ENCODE measurements at places on chromosomes 1 and 21.

- DNase-seq: no peak
Measured at GRCh38 chr1:14999441-14999840, 154.1 kb upstream of the TMEM51 start.

DNA sequence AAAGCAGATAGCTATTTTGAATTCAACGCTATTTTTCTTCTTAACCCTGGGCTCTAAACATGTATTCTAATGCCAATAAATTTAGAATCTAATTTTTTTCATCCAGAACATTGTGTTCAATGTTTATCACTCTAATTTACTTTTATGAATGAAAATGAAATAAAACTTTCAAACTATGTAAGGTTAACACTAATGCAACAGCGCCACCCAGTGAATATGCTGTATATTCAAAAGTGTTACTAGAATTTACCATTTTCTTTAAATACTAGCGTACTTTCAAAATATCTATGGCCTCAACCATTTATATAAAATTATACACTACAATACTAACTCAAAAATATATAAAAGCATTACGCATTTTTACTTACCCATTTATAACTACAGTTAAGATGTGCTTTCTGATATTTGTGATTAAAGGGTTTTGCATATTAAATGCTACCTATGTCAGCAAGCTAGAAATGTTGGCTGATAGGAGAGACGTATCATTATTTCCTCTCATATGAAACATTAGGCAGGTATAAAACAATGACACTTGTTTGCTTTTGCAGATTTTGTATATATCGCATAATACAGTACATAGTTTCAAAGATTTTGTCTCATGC lies 5.9 kb upstream of the NUF2 start:
- no peak for DNase-seq

- DNase-seq: no peak
Measured at GRCh38 chr1:93972341-93972740, 63.1 kb upstream of the GCLM start.

DNA sequence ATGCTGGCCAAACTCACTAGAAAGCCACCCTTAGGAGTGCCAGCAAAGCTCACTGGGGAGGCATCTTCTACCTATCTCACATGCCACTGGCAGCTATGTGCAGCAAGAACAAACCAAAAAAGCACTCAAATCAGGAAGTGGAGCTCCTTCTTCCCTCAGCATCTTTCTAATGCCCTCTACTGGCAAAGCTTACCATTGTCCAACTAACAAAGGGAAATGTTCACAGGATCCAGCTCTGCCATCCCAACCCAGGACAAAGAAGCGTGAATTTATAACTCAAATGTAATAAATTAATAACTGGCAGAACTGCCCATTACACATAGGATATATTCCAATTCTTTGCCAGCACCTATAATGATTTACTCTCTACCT lies 38.9 kb downstream of the LEPR start:
- DNase-seq: no peak

GRCh38 chr1:62175568-62176179 lies 19.0 kb upstream of the L1TD1 start:
- peak; percentile 69 for DNase-seq

- no peak for DNase-seq
Measured at GRCh38 chr1:56472860-56473259, 106.5 kb downstream of the PLPP3 start.

DNA sequence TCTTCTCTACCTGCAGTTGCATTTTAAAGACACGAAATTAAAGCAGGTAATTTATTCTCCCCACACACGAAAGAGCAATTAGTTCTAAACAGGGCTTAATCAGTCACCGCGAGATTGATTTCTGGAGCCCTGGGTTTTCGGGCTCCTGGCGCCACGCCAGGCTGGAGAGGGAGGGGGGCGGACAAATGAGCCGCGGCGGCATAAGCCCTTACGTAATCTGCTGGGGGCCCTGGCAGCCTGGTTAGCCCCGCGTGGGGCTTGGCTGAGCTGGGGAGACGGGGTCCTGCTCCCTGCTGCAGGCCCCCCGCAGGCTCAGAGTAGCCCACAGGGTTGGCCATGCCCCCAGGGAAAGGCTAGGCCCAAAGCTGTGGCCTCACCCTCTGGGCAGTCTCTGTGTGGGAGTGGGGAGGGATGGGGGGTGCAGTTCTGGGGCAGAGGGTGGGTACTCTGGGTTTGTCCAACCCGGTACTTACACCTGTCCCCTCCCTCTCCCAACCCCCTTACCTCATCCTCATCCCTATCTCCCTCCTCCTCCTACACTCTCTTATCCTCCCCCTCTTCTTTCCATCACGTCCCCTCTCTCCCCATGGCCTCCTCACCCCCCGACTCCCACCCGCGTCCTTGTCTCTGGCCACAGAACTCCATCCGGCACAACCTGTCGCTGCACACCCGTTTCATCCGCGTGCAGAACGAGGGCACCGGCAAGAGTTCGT lies 19.9 kb downstream of the FOXO6 start:
- peak; percentile 93 for DNase-seq

- no peak for DNase-seq
Measured at GRCh38 chr1:37776946-37777516, 12.1 kb upstream of the EPHA10 start.

- no peak for DNase-seq
Measured at GRCh38 chr1:1914101-1914970, 724 bp upstream of the CALML6 start.

- peak; percentile 29 for DNase-seq
Measured at GRCh38 chr1:157090196-157090647, 9.4 kb downstream of the ETV3L start.

DNA sequence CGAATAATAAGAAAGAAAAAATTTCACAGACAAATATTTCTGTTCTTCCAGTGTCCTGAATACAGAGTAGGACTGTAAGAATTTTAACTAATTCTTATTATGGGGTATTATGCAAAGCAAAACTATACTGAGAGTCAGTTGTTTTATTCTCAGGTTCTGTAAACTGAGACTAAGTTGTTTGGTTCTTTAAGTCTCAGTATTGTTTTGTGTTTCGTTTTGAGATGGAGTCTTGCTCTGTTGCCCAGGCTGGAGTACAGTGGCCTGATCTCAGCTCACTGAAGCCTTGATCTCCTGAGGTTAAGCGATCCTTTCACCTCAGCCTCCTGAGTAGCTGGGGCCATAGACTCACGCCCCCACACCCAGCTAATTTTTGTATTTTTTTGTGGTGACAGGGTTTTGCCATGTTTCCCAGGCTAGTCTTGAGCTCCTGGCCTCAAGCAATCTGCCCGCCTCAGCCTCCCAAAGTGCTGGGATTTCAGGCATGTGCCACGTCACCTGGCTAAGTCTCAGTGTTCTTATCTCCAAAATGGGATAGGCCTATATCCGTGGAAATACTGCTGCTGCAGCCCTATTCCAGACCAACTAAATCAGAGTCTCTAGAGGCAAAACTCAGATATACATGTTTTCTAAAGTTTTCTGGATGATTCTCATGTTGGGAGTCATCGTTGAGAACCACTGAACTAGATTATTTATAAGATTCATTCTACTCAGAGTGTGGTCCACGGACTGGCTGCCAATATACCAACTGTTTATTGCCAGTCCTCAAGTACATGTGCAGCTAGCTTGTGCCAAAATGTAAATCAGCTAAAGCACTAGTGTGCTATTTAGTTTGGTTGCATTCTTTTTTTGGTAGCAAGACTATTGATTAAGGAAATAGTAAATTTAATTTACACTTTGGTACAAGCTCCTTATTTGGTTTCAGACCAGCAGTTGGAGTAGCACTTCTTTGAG lies 116.6 kb downstream of the HS2ST1 start:
- no peak for DNase-seq

GRCh38 chr21:25974964-25975363 lies 195.6 kb downstream of the APP start:
- DNase-seq: no peak

GRCh38 chr1:67610450-67610849 lies 74.6 kb upstream of the GADD45A start:
- no peak for DNase-seq

GRCh38 chr1:35278886-35279554 lies 10.5 kb downstream of the ZMYM4 start:
- no peak for DNase-seq

DNA sequence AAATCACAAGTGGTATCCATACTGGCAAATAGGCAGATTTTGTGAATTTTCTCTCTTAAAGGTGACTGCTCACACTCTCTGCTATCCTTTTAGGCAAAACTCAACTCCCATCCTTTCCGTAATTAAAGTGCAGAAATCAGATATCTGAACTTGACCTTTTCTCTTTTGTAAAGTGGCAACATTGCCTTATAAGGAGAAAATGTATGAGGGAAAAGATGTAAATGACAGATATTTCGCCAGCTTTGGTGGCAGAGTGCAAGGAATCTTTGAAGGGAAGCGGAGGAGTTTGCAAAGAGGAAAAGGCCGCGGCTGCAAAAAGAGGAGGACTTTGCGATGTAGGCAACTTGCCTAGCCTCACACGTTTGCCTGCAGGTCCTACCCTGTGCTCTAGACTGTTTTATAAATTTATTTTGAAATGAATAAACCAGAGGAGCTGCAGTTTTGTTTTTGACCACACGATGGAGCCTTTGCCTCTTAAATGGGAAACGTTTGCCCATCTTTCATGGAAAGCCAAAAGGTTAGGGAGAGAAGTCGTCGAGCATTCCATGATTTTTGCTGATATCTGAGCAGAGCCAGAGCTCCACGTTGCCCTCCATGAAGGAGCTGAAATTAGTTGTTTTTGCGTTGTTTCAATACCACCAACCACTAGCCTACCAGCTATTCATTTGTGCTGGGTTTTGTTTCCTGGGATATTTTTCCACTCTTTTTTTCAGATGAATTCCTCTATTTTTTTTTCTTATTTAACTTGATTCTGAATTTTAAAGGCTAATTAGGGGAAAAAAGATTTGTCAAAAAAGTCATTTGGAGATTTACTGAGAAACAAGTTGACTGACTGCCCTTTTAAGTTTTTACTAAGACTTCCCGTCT lies 242.3 kb downstream of the LMX1A start:
- DNase-seq: peak; percentile 38

DNA sequence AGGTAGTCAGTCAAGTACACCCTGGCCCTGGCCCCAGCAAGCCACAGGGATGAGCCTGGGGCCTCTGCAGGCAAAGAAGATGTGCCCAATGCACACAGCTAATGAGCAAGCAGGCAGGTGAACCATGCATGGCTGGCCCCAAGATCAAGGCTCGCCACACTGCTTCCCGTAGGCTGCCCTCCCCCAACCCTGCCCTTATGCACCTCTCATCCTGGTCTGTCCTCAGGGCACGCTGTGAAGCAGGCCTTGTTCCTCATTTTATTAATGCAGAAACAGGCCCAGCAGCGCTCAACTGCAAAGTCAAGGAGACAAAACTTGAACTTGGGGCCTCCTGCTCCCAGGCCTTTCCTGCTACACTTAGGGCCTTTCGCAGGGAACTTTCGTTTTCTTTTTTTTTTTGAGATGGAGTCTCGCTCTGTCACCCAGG lies 35.6 kb upstream of the ID3 start:
- DNase-seq: no peak

DNA sequence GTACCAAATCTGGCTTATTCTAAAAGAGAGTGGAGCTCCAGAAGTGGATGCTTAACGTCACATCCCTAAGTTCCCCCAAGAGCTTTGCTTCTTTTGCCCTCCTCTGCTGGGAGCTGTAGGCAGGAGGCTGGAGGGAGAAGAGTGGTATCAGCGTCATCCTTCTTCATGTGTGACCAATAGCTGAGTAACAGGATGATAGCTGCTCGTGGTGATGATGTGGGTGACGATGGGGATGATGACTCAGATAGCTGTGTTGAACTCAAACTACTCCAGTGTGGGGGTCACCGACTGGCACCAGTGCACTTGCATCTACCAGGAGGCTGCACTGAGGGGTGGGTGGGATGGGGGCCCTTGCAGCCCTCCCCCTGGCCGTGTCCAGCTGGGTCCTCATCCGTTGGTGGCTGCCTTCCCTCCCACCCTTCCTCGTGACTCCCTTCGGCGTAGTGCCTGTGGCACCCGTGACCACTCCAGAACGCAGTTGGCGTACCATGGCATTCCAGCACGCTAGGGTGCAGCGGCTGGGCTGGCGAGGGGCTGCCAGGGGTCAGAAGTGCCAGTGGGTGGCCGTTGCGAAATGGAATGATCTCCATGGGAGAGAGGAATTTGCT lies 1.1 kb downstream of the IGFN1 start:
- DNase-seq: no peak

GRCh38 chr1:99457381-99458165 lies 188.3 kb upstream of the PALMD start:
- DNase-seq: no peak

GRCh38 chr1:36560177-36560576 lies 77.5 kb upstream of the CSF3R start:
- DNase-seq: no peak

GRCh38 chr1:185559684-185560331 lies 174.4 kb upstream of the HMCN1 start:
- peak; percentile 23 for DNase-seq

GRCh38 chr21:42066521-42066920 lies 4.6 kb upstream of the UMODL1 start:
- peak; percentile 31 for DNase-seq

- DNase-seq: no peak
Measured at GRCh38 chr1:163296504-163297263, 25.1 kb upstream of the NUF2 start.

DNA sequence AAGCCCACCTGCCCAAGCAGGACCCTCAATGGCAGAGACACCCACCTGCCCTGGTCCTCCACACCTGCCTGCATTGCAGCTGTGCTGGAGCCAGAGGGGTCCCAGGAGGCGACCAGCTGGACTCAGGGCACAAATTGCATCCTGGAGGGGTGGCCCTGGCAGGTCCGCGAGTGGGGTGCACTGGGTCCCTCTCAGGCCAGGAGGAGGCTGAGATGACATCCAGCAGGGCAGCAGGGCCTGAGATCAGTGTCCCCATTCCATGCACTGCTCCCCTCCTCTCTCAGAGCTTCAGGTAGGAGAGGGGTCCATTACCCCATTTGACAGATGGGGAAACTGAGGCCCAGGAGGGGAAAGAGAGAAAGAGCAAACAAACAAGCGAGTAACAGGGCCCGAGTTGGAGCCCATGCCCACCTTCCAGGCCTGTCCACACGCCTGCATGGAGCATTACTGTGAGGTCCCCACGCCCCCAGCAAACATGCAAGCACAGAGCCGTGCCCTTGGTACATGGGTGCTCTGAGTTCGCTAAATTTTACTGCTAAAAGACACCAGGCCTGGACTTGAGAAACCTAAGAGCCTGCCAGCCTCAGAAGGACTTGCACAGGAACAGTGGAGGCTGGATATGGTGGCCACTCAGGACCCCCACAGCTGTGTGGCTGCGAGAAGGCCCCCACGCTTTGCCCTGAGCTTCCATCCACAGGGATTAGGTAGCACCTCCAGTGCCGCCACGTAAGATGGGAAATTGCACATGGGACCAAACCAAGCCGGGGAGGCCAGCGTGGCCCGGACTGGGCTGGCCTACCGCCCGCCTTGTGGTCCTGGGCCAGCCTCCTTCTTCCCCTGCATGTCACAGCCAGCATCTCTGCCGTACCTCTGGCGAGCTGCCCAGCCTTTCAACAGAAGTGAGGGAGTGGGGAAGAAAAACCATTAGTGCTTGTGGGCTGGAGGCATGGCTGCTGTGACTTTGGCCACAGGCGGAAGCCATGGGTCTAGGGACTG lies 7.4 kb downstream of the WNT3A start:
- no peak for DNase-seq

Measured in NCI-H2029 treated with DMSO at 0.1 percent for 48 hours (cell line).